ENCODE measurements at places on chromosomes 3 and 15. TPM values are rescaled to one million over a fixed set of nuclear protein-coding genes. Genes with fewer than 3 reads are reported as not detected.
A peak's percentile ranks its signal among the peaks of the same experiment; 100 is the strongest.

GRCh38 chr3:176375519-176375918 is 821.8 kb downstream of the TBL1XR1 start:
- H3K27me3 ChIP-seq: no peaks in the 10 kb centered on the region
- no peaks in the 10 kb centered on the region for H3K36me3 ChIP-seq
- no peak for DNase-seq
- H3K4me1 ChIP-seq: no peaks in the 10 kb centered on the region

GRCh38 chr15:52128568-52128967 is 16.0 kb upstream of the BCL2L10 start:
- H3K27me3 ChIP-seq: no peaks in the 10 kb centered on the region
- H3K27ac ChIP-seq: no peak overlapping the region
- peaks cover 8% of the 10 kb centered on the region for H3K36me3 ChIP-seq
- H3K4me3 ChIP-seq: no peak overlapping the region
- DNase-seq: no peak

DNA sequence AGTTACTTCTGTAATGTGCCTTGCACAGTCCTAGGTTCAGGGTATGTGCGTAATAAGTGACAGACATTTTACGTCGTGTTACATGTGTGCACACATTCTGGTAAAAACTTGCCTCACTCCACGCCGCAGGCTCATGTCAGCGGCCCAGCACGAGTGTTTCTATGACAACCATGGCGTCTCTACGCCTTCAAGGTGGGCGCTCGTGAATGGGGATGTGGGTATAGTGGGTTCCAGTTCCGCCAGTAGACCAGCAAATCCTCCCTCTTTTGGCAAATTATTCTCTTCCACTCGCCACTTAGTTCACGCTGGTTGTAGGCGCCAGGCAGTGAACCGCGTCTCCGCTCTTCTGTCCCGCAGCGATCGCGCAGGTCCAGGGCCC is 40.3 kb downstream of the CHST14 start:
- H3K4me1 ChIP-seq: peaks cover 33% of the 10 kb centered on the region
- no peaks in the 10 kb centered on the region for H3K36me3 ChIP-seq
- H3K27me3 ChIP-seq: no peaks in the 10 kb centered on the region
- H3K4me3 ChIP-seq: peak overlapping the region; percentile 53

DNA sequence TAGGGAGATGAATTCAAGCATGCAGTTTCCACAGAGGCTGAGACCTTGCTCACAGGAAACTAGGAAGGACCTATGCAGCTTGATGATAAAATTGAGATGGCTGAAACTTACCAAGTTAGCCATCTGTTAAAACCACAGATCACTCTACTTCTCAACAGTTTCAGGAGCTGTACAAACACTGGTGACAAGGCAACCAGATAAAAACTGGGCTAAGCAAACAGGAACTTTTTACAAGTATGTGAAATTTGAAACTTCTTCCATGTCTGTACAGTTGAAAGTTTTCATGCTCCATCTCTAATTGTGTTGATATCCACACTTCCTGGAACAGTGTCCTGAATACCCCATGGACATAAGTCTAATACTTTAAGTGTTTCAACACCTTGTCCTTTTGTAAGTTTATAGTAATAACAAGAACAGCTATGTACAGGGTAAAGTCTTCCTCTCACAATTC is 78.2 kb downstream of the FAIM start:
- H3K36me3 ChIP-seq: peaks cover 9% of the 10 kb centered on the region

- no peak overlapping the region for H3K4me3 ChIP-seq
- no peaks in the 10 kb centered on the region for H3K27me3 ChIP-seq
- H3K36me3 ChIP-seq: no peaks in the 10 kb centered on the region
- no peak for DNase-seq
- peaks cover 63% of the 10 kb centered on the region for H3K4me1 ChIP-seq
- H3K27ac ChIP-seq: no peak overlapping the region
These were observed 21.3 kb upstream of the SCAANT1 start for GRCh38 chr3:63933459-63933858.

- no peak for DNase-seq
- H3K36me3 ChIP-seq: no peaks in the 10 kb centered on the region
- no peaks in the 10 kb centered on the region for H3K27me3 ChIP-seq
- no peak overlapping the region for H3K4me3 ChIP-seq
These were observed 41.4 kb downstream of the ACSBG1 start for GRCh38 chr15:78192826-78193594.

DNA sequence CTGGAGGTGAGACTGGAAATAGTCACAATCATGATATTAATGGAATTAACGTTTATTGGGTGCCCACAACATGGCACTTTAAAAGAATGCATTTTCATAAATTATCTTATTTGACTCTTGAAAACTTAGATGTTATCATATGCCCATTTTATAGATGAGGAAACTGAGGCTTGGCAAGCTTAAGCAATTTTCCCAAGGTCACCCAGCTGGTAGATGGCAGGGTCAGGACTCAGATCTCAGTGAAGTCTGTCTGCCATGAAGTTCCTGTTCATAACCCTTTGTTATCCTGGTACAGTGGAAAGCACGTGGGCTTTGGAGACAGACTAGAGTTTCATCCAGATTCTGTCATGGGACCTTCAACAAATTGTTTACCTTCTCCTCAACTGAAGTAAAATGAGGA is 174.6 kb upstream of the NR2E3 start:
- peaks cover 15% of the 10 kb centered on the region for H3K4me1 ChIP-seq
- no peak for DNase-seq
- H3K4me3 ChIP-seq: no peak overlapping the region
- H3K36me3 ChIP-seq: no peaks in the 10 kb centered on the region
- H3K27me3 ChIP-seq: no peaks in the 10 kb centered on the region

DNA sequence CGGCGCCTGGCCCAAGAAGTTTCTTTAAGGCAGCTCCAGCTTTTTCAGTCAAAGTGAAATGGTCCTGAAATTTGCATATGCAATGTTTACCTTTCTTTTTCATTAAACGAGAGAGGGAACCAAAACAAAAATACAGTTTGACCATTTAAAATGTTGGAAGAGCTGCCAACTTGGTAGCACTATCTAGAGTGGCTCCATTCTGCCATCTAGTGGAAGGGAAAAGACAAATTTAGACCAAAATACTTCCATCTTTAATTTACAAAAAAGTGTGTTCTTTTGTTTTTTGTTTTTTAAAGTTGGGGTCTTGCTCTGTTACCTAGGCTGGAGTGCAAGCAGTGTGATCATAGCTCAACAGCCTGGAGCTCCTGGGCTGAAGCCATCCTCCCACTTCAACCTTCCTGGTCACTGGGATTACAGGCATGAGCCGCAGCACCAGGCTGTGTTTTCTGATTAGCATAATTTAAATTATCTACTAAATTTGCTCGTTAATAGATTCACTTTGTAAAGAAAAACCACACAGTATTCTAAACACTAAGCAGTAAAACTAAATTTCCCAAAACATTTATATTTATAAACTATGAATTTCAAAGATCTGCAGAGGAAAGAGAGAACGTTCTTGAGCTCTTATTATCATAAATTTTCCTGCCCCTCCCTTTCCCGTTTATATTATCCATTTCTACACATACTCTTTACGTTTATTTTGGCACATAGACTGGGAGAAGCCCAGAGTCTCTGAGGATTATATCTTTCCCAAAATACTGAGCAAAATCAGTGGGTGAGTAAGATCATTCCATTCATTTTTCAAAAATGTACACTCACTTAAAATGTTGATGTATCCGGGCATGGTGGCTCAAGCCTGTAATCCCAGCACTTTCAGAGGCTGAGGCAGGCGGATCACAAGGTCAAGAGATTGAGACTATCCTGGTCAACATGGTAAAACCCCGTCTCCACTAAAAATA is 15.4 kb upstream of the RFC4 start:
- H3K27me3 ChIP-seq: no peaks in the 10 kb centered on the region
- DNase-seq: peak; percentile 19
- H3K4me3 ChIP-seq: no peak overlapping the region
- H3K4me1 ChIP-seq: peaks cover 15% of the 10 kb centered on the region
- no peak overlapping the region for H3K27ac ChIP-seq
- no peaks in the 10 kb centered on the region for H3K36me3 ChIP-seq

DNA sequence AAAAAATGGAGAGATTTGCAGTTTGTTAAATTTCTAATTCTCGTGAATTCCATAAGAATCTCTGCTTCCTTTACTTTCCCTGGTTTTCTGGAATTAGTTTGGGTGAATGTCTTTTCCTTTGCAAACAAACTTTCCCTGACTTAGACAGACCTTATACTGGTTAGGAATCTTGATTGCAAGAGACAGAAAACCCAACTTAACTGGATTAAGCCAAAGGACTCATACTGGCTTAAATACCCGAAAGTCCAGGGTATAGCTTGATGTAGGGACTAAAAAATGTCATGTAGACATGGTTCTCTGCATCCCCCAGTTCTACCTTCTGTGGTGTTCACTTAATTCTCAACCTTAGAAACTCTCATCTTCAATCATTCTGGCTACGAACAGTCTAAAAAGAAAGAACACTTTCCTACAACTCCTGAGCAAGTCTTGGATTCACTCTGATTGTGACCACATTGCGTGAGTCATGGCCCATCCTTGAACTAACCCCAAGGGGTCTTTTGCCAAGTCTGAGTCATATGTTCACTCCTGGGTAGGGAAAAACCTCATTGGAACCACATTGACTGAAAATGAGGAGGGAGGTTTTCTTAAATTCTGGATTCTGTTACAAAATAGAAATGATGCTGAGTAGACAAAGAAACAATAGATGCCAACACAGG is 136.0 kb upstream of the DAZL start:
- H3K4me3 ChIP-seq: no peak overlapping the region
- H3K27ac ChIP-seq: no peak overlapping the region
- no peak for DNase-seq
- no peaks in the 10 kb centered on the region for H3K36me3 ChIP-seq

- no peak overlapping the region for H3K4me3 ChIP-seq
- no peak overlapping the region for H3K27ac ChIP-seq
- H3K27me3 ChIP-seq: no peaks in the 10 kb centered on the region
- no peak for DNase-seq
- no peaks in the 10 kb centered on the region for H3K4me1 ChIP-seq
These were observed 6.9 kb downstream of the ADAMTS7 start for GRCh38 chr15:78804391-78804792.

DNA sequence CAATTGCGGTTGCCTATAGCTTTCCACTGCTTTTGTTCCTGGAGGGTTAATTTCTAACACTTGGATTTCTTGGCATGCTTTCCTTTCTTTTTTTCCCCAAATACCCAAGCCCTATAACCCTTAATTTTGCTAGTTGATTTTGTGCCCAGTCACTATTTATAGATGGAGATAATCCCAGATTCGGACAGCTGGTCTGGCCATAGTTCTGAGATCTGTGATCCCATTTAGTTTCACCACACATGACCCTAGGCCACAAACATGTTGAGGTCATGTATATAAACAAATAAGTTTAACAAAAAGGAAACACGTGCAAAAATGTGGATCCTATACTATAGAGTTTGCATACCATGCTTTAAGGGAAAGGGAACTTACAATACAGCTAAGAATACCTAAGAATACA is 111.4 kb downstream of the ZMAT3 start:
- no peaks in the 10 kb centered on the region for H3K36me3 ChIP-seq
- no peak overlapping the region for H3K4me3 ChIP-seq
- peaks cover 5% of the 10 kb centered on the region for H3K4me1 ChIP-seq
- no peak overlapping the region for H3K27ac ChIP-seq
- DNase-seq: no peak

DNA sequence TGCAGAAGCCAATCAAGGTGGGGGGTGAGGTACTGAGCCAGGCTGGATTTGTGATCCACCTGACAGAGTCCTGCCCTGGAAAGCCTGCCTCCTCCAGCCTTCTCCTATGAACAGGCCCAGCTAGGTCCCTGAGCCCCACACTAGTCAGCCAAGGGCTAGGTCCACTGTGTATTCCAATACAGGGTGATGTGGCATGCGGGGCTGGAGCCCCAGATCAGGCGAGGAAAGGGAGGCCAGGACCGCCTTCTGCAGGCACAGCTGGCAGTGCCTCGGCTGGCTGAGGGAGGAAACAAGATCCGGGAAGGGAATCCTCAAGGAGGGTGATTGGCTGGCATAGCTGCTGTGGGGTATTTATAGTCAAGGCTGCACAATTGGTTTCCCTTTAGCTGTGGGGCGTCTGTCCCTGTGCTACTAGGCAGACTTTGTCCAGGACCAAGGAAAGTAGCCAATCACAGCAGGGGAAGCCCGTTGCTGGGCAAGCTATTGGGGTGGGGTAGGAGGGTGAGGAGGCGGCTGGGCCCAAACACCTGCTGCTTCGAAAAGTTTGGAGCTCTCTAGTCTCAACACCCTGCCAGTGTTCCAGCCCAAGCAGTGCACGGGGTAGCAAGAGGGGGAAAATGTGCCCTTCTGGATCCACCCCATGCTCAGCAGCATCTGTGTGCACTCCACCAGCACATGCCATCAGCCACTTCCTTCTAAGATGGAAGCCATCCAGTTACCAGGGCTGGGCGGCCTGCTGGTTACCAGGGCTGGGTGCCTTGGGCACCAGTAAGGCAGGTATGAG is 5.9 kb downstream of the KY start:
- H3K4me1 ChIP-seq: no peaks in the 10 kb centered on the region
- H3K36me3 ChIP-seq: no peaks in the 10 kb centered on the region
- no peak overlapping the region for H3K27ac ChIP-seq
- peak; percentile 74 for DNase-seq

DNA sequence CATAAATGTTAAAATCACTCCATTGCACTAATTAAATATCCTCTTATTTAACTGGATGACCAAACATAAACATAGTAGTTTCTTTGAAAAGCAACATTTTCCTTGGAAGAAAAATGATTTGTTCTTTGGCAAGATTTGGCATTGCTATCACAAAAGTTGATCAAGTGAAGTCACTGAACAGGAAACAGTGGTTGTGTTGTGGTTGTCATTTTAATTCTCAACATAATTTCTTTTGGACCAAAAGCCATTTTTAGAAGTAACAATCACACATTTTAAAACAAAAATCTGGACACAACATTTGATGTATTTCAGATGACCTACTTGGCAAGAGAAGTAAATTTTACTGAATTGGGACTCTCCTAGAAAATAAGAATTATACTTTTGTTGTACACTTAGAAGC is 872.3 kb downstream of the ROBO1 start:
- H3K36me3 ChIP-seq: no peaks in the 10 kb centered on the region
- no peaks in the 10 kb centered on the region for H3K27me3 ChIP-seq
- peaks cover 5% of the 10 kb centered on the region for H3K4me1 ChIP-seq
- DNase-seq: no peak
- no peak overlapping the region for H3K4me3 ChIP-seq

DNA sequence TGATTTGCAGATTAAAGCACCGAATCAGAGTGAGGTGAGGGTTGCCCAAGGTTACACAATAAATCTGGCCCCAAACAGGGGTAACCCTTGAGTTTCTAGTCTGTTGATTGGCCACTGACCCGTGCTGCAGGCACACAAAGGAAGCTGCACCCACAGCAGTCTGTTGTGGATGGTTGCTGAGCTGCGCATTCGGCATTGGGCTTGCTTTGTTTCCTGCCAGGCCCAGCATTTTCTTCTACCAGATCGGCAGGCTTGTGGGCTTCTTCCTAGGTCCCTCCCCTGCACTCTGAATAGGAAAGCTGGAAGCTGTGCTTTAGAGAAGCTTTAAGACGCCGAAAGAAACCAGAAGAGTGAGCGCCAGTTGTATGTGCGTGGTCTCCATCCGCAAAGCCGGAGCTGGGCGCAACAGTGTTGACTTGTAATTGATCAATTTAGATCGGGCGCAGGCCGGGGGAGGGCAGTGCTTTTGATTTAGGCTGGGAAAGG is 12.1 kb downstream of the B3GNT5 start:
- H3K27me3 ChIP-seq: no peaks in the 10 kb centered on the region
- DNase-seq: no peak
- peak overlapping the region; percentile 58 for H3K27ac ChIP-seq
- peaks cover 55% of the 10 kb centered on the region for H3K4me1 ChIP-seq
- H3K36me3 ChIP-seq: no peaks in the 10 kb centered on the region

The MUC20 gene
- total RNA-seq: 23.8 TPM

- no peak for DNase-seq
- no peak overlapping the region for H3K4me3 ChIP-seq
- no peaks in the 10 kb centered on the region for H3K36me3 ChIP-seq
- H3K27me3 ChIP-seq: no peaks in the 10 kb centered on the region
These were observed 392.5 kb upstream of the RARB start for GRCh38 chr3:25035526-25035925.
